ENCODE measurements at places on chromosomes 7 and 10.

DNA sequence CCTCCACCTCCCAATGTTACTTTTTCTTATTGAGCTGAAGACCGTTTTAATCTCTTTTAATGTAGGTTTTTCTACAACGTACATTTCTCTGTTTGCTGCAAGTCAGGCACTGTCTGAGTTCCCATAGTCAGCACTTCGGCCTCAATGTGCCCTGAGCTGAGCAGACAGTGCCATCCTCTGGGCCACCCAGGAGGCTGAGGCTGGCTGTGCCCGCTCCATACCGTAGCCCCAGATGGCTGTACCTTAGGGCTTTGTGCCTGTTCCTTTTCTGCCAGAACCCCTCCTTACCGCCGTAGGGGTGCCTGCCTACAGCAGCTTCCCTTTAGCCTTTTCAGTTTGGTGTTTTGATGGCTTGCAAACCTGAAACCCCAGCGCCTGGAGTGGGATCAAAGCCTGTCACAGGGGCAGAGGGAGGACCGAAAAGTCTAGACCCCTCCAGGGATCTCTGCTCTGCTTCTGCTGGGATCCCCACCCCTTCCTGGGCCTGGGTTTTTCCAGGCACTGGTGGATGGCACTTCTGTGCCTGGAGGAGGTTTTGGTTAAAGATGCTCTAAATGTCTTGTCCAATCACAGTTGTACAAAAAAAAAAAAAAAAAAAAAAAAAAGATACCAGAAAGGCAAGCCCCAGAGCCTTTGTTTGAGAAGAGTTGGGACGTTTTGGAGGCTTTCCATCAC lies 9.0 kb downstream of the AGAP3 start:
- DNase-seq, result no peak

DNA sequence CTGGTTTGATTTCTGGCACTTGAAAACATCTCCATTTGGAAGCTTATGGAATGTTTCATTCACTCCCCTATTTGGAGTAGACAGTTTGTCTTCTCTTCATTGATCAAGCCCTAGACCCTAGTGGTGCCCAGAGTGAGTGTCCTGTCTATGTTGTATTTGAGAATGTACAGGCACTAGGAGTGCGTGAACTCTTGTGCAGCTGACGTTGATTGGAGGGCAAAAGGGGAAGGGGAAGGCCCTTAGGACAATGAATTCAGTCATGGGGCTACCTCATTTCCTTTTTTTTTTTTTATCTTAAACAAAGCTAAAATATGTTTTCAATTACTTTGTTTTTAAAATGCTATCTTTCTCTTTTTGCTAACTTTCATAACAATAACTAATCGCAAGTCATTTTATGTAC lies 66.5 kb downstream of the ADD3 start:
- no peak for DNase-seq

DNA sequence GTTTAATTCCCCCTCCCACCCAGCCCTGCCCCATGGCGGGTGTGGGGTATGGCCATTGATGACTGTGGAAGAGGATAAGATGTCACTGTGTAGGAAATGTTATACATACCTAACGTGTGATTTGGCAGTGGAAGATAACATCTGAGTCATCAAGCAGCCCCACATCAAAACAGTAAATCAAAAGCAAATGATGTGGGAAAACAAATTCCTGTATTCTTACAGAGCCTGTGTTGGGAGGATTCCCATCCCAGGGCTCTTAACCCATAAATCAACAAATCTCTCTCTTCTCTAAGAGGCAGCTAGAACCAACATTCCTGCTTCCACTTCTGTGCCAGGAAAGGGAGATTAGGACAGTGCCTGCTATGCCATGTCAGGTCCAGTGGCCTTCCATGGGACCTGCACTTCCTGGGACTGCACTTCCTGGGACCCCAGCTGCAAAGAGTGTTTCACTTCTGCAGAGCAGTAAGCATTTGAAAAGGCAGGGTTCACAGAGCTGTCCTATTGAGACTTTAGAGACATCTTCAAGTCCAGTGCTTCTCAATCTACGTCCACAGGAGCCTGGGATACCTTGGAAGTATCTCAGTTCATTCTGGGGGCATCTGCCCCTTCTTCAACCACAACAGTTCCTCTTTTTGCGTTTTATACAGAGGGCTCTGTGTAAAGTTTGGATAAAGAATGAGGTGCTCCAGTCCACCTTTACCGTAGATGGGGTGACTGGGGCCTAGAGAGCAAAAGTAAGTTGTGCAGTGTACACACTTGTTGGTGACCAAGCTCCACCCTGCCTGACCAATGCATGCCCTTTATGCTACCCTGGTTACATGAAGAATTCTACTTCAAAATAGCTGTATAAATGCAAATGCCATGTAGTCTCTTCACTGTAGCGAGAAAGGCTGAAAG lies 45.7 kb downstream of the ATXN7L1 start:
- DNase-seq, result no peak

DNA sequence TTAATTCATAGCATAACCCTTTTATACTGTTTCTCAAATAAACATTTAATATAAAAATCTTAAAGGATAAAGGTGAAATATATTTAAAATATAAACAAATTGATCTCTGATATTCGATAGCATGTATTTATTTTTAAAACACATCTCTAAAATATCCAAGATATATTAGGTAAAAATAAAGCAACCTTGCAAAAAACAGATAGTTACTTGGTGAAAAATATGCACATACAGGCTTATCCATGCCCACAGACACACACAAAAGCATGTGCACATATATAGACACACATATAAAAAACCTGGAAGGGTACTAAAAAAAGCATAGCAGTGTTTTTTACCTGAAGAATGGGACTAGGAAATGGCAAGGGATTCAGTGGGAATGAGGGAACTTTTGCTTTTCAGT lies 19.8 kb downstream of the POT1 start:
- no peak for DNase-seq

DNA sequence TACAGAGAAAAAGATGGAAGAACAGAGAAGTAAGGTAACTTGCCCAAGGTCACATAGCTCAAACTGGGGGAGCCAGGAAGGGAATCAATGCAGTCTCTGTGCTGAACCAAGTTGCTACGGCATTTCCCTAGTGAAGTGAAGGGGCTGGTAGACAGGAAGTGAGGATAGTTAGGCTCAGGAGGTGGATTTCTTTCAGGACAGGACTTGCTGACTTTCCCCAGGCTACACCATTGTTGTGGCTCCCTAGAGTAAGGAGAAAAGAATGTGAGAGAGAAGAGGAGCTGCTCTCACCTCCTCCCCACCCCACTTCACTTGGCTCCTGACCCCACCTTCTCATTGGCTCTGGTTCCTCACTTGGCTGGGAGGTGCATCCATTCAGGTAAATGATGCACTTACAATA lies 316.9 kb downstream of the INHBA start:
- no peak for DNase-seq

DNA sequence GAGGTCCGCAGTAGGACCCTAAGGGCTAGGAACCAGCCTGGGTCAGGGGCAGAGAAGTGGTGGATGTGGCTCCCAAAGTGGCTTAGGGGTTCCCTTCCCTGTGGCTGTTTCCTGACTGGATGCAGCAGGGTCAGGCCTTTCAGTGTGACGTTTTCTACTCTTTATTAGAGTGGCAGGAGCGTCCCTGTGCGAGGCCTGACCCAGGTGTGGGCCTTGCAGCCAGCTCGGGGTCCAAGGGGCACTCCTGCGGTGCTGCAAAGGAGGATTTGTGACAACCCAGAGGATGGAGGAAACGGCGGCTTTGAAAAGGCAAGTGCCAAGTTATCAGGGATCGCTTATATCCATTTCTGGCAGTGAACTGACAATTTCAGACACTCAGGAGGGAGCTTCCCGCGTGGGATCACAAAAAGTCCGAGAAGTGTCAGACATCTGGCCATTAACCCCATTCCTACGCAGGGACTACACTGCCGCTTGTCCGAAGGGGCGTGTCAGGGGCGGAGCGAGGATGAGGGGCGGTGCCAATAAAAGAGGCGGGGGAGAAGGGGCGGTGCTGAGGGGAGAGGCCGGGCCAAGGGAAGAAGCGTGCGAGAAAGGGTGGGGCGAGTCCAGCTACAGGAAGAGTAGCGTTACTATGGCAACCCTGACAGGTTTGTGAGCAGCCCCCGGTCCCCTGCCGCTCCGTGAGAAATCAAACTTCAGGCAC lies 98.8 kb upstream of the ZNF722 start:
- peak; percentile 89 for DNase-seq

DNA sequence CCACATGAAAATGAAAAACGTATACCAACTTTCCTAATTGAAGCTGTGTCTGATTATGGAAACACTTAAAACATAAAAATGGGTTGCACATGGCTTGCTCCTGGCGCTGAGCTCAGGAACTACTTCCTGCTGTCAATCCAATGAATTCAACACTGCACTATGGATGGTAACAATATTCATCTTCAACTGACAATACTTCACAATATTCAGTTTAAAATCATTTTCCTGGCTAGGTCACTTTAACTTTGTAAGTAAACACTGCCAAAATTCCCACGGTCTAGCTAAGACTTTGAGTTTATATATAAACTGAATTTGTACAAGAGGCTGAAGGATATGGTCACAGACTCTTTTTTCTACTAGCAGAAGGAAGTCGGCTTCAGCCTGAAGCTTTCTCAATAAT lies 556.9 kb downstream of the TNS3 start:
- no peak for DNase-seq

- DNase-seq, result no peak
These were observed 351.8 kb upstream of the ETV1 start for GRCh38 chr7:14341200-14341775.

Measured in G401 (cell line).